ENCODE measurements at places on chromosomes 16 and 17.

GRCh38 chr16:71230122-71230845, at the start of gene HYDIN:
Gene HYDIN (minus strand): TSS chr16:71230722. CDS start chr16:71186895, 43,827 bp downstream.
- DNase-seq = peak; percentile 92

DNA sequence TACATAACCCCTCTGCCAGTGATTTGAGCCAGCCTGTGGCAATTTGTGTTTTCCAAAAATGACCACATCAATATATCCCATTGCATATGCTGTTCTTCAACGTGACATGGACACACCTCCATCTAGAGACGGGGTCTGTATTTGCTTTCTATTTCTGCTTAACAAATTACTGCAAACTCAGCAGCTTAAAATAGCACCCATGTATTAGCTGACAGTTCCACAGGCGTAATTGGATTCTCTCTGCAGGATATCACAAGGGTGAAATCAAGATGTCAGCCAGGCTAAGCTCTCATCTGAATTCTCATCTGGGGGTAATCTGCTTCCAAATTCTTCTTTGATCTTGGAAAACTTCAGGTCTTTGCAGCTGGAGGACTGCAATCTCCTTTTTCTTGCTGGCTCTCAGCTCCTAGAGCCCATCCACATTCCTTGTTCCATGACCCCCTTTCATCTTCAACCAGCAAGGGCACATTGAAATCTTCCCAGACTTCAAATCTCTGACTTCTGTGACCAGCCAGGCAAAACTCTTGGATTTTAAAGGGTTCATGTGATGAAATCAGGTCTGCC, 8.2 kb downstream of the KRT9 start:
- DNase-seq = no peak

- no peak for DNase-seq
These were observed 47.8 kb downstream of the IKZF3 start for GRCh38 chr17:39816272-39816671.

GRCh38 chr16:87636741-87637140, 34.4 kb downstream of the JPH3 start:
- DNase-seq = no peak

GRCh38 chr17:40534371-40535189, 30.7 kb downstream of the CCR7 start:
- DNase-seq = no peak

DNA sequence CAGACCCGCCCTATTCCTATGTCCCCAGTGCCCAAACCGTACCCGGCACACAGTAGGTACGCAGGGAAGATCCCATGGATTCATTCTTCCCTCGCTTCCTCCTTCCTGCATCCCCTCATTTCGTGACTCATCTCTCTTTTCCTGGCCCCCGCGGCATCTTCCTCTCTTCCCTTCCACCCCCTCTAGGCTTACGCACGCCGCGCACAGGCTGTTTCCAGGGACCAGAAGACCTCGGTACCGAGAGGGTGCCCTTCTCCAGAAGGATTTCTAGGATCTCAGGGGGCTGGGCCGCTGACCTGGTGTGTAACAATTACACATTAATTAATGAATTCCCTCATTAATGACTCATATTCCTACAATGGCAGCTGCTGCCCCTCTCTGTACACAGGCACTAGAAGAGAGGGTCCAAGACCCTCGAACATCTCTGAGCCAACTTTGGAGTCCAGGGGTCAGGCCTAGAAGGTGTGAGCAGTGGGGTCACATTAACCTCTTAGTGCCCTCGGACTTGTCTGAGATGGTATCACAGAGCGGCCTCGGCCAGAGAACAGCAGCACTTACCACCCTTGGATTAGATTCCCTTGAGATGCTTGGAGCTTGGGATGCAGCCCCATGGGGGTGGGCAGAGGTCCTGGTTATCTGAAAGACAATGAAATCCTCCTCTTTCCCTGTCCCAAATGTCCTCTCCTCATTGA, 16.8 kb upstream of the PLLP start:
- peak; percentile 62 for DNase-seq

DNA sequence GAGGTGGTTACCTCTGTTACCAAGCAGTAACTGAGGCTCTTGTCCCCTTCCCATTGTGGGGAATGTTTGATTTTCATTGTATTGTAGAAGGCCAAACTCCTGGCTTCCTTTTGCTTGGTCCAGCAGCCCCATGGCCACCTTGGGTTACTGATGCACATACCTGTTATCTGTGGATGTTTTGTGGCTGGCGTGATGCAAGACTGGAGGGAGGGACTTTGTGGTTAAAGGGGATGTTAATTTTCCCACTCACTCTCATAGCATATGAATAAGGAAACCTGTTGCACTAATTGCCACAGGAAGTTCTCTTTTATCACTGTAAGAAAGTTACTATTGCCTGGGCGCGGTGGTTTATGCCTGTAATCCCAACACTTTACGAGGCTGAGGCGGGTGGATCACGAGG, 168.6 kb upstream of the HS3ST4 start:
- no peak for DNase-seq

- no peak for DNase-seq
These were observed 23.8 kb downstream of the FAM222B start for GRCh38 chr17:28818819-28819221.

DNA sequence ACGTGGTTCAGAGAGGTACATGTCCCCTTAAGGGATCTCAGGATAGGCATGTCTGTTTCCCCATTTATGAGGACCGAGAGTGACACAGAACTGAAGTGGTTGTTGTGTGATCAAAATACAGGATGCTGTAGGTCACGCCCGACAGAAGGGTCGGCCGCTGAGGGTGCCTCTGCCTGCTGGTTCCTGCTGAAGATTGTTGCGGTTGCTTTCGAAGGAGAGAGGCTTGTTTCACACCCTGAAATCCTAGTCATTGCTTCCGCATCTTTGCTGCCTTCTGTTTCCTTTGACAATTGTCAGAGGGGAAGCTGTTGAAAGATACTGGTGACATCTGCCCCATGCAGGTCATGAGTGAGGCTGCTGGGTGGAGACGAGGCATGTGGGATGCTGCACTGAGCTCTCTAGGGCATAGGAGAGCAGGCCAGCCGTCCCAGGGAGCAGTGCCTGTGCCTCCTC, 3.8 kb upstream of the NAT9 start:
- DNase-seq = no peak

DNA sequence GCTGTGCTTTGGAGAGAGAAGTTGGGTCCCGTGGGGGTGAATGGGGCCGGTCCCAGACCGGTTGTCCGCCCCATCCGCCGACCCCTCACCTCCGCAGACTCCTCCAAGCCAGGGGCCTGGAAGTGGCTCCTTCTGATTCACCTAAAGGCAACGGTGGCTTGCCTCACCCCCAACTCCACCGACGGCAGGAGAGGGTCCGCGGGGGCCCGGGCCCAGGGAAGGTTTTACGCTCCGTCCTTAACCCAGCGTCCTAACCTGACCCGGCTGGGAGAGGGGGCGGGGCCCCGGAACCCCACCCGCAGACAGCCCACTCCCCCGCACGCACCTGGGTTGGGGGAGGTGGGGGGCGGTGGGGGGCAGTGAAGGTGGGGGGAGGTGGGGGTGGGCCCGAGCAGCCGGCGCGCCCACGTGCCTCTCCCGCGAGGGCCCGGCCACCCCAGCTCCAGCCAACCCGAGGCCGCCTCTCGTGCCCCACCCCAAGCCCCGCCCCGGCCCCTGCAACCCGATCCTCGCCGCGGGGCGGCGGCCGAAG, 12.7 kb upstream of the CD300A start:
- peak; percentile 100 for DNase-seq

DNA sequence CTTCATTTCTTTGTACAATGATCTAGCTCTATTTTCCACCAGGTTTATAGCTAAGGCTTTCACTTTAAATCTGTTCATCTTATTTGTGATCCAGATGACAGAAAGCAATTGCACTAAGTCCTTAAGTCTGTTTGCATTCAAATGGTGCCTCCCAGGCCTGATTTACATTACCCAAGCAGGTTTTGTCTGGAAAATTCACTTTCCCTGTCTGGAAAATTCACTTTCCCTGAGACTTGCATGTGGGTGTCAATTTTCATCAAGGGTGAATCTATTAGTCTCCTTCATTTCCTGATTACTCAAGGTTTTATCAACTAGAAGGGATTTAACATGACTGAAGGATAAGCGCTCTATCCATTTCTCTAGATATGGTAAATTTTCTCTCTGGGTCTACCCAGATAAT, 1480.2 kb upstream of the GOT2 start:
- no peak for DNase-seq

DNA sequence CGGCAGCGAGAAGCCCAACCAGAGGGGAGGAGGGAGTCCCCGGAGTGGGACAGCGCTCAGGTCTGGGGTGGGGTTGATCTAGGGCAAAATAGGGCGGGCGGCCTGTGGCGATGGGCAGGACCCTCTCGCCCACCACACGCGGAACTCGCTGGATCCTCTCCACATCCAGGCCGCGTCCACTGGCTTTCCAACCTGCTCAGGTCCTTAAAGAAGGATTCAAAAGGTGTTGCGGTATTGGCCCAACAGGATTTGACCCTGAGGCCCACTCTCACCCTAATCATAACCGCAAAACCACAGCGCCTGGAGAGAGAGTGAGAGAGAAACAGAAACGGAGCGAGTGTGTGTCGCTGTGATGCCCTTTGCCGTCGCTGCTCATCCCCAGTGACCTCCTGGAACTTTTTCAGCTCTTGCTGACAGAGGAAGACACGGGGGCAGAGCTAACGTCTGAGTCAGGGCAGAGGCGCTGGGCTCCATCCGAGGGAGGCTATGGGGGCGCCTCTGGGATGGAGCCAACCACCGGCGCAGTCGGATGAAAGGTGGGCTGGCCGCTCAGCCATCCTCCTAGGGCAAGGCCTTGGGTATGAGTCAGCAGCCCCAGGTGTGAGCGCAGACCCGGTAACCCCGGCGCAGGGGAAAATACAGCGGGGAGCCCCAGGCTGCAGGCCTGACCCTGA, 16.7 kb upstream of the OR1F1 start:
- DNase-seq = peak; percentile 91

DNA sequence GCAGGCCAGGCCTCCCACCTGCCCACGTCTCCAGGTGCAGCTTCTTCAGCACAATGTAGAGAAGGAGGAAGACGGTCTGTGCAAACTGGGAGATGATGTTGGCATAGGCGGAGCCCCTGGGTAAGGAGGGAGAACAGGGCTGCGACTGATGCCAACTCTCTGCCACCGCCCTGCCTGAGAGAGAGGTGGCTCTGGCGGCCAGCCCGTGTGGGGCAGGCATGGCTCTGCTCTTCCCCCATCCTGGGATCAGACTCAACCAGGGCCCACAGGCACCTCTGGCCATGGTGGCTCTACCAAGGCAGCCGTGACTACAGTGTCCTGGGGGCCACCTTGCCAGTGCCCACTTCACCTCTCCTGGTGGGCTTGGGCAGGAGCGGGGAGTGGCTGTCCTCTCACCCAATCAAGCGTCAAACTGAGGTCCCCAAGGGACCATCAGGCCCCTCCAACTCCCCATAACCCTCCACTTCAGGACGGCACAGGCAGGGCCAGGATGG, 8.6 kb downstream of the SLC47A2 start:
- DNase-seq = peak; percentile 26

- DNase-seq = no peak
These were observed 439.3 kb upstream of the GOT2 start for GRCh38 chr16:59173408-59173831.

DNA sequence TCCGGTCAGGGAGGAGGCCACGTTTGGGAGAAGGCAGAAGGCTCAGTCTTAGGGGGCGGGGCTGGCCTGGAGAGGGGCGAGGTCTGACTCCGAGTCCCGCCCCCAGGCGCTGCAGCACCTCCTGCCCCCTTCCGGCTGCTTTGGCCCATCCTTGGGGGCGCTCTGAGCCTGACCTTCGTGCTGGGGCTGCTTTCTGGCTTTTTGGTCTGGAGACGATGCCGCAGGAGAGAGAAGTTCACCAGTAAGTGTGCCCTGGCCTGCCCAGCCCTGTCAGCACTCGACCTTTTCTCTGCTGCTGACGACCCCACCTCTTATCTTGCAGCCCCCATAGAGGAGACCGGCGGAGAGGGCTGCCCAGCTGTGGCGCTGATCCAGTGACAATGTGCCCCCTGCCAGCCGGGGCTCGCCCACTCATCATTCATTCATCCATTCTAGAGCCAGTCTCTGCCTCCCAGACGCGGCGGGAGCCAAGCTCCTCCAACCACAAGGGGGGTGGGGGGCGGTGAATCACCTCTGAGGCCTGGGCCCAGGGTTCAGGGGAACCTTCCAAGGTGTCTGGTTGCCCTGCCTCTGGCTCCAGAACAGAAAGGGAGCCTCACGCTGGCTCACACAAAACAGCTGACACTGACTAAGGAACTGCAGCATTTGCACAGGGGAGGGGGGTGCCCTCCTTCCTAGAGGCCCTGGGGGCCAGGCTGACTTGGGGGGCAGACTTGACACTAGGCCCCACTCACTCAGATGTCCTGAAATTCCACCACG, 1.5 kb downstream of the TNFRSF12A start:
- peak; percentile 95 for DNase-seq

- no peak for DNase-seq
These were observed 43.4 kb downstream of the CCDC42 start for GRCh38 chr17:8701221-8701620.

DNA sequence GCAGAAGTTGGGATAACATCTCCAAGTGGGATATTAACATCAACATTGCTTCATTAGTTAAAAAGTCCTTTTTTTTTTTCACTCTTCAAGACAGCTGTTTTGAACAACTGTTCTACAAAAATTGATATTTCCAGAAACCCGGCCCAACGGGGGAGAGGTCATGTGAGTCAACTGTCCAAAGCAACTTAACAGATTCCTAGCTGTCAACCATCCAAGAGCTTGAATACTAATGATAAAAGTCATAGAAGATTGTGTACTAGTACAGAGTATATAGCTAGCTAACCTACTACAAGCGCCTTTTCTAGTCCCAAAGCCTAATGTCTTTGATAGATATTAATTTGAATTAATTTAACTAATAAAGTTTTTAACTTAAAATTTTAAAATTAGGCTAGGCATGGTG, 172.0 kb downstream of the CYB561 start:
- DNase-seq = no peak

DNA sequence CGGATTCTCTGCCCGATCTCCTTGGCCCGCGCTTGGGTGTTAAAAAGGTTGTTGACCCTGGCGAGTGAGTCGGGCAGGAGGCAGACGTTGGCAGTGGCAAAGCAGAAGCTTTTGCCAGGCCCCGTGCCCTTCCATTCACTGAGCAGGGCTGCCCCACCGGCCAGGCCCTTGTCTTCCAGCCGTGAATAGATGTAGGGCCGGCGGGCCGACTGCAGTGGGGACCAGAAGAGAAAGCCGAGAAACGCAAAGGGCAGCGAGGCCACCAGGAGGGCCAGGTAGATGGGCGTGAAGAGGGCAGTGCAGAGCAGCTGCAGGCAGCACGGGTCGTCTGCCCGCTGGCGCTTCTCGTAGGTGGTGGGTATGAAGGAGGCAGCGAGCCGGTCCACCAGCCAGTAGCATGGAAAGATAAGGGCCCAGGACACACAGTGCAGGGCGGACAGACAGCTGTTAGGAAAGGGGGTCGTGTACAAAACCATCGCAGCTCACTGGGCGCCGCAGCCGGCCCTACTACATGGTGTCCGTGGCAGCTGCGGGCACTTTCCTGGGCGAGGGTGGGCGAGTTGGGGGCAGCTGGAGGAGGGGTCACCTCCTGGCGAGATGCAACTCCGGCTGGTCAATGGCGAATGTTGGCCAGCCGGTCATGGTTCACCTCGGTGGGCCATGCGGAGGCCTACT, 61.0 kb downstream of the PRMT7 start:
- no peak for DNase-seq

- DNase-seq = no peak
These were observed 110.6 kb downstream of the ZFHX3 start for GRCh38 chr16:72937360-72937759.

Measured in H7 (cell line).